ENCODE measurements at places on chromosomes 6 and 20. TPM values are rescaled to one million over a fixed set of nuclear protein-coding genes. Genes with fewer than 3 reads are reported as not detected.

- DNase-seq: no peak
Measured at GRCh38 chr6:43942616-43943015, 172.6 kb downstream of the VEGFA start.

DNA sequence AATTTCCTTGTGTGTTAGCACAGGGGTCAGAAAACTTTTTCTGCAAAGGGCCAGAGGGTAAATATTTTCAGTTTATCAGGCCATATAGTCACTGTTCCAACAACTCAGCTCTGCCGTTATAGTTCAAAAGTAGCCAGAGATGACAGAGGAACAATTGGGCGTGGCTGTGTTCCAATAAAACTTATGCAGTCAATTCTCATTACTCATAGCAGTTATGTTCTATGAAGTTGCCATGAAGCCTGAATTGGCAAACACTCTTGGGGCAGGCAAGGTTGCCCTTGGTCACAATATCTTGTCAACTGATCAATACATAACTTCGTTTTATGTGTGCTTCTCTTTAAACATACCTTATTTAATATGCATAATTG lies 304.2 kb downstream of the TFAP2C start:
- no peak for DNase-seq

DNA sequence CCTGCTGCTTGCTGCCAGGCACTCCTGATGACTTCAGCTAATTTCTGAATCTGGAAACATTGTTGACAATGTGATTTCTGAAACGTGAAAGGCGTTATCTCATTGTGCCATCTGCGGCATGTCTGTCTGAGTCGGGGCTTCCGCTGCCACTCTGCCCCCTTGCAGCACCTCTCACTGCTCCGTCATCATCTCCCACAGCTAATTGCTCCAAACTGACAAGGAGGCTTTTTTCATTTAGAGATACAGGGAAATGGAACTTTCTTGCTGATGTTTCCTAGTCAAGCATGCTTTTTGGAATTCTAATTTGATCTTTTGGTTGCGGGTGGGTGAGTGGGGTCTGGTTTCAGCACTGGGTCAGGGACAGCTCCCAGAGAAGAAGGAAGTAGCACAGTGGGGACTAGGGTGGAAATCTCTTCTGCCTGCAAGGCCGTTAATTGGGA lies 233.5 kb downstream of the DHX35 start:
- no peak for DNase-seq

- DNase-seq: no peak
Measured at GRCh38 chr20:36507746-36508145, 33.6 kb upstream of the MYL9 start.

GRCh38 chr6:118743746-118744145 lies 92.4 kb upstream of the CEP85L start:
- peak; percentile 88 for DNase-seq

GRCh38 chr20:44072384-44072783 lies 114.6 kb downstream of the JPH2 start:
- no peak for DNase-seq

- DNase-seq: no peak
Measured at GRCh38 chr20:41939659-41940058, 321.5 kb upstream of the CHD6 start.

DNA sequence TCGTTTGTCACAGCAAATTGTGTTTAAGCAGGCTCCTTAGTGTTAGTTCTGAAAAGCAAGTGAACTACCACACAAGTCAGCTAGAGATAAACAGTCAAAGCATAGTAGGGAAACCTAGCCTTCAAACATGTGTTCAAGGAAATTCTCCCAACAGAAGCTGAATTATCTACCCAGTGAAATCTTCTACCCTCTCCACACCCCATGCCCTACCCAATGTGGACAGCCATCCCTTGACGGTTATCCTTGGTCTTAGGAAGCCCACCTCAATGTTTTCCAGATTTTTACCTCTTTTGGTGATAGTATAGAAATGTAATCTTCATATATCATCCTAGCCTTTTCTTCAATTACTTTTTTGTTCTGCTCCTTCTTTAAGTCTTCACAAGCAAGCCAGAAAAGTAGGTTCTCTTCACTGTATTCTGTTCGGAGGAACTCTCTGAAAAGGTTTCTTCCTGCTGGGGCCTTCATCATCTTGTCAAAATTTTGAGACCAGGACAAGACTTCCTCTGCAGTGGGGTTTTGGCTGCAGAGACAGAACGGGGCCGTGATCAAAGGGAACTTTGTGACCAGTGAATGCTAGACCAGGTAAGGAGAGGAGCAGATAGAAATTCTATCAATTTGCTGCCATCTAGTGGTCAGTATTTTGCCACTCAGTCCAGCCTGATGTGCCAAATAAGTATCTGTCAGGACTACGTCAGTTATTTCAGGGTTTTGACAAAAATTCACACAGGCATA lies 21.6 kb upstream of the MTRF1L start:
- DNase-seq: peak; percentile 20

- no peak for DNase-seq
Measured at GRCh38 chr6:14573267-14573666, 455.7 kb downstream of the CD83 start.

GRCh38 chr6:137666202-137666774 lies 172.1 kb upstream of the OLIG3 start:
- DNase-seq: no peak

DNA sequence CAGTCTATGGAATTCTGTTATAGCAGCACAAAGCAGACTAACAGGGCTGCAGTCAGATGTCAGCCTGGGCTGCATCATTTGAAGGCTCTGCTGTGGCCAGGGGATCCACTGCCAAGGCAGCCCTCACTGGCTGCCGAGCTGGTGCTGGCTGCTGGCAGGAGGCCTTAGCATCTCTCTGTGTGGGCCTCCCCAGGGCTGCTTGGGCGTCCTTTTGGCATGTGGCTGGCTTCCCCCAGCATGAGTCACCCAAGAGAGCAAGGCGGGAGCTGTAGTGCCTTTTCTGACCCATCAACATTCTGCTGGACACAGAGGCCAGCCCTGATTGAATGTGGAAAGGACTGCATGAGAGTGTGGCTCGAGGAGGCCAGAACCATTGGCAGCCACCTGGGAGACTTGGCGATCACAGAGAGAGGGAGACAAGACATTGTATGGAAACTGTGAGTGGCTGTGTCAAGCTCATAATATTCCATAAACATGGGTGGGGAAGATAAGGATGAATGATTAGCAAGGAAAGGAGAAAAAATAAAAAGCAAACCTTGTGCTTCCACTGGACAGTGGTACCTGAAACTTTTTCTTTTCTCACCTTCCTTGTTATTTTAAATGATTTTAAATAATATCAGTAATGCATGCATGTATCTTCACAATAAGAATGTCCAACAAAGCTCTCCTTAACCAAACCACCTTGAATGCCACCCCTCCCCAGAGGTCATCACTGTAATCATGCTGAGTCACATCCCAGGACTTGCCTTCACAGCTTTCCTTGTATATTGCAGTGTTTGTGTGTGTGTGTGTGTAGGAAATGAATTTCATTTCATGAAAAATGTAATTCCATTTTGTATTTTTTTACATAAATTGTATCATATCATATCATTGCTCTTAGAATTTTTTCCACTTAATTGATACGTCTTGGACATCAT lies 55.0 kb upstream of the VSX1 start:
- no peak for DNase-seq

DNA sequence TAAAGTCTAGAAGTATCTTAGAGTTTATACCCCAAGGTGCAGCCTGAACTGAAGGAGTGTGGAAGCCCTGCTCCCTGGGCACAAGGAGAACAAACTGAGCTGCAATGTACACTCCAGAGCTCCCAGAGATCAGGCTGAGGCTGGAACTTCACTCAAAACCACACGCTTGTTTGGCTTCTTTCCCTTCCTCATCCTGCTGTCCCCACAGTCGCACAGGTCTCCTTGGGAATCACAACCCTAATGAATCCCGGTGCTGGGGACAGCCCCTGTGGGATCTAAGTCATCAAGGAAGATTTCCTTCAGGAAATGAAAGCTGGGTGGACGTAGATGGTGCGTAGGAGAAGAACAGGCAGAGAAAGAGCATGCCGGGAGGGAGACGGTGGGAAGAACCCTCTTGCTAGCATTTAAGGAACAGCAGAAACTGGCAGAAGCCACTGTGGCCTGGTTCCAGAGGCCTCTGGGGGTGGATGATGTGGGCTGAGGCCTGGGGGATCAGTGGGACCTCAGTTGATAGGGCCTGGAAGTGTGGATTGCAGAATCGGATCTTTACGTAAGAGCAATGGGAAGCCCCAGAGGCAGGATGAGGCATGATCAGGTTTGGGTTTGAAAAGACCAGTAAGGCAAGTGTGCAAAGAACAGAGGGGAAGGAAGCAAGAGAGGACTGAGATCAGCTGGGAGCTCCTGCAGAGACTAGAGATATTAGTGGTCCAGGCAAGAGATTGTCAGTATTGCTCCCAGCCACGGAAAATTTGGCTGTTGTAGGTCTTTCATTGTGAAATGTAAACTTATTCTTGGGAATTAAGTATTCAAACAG lies 21.4 kb downstream of the CYP24A1 start:
- no peak for DNase-seq

GRCh38 chr6:26531897-26532296 lies 6.3 kb upstream of the HMGN4 start:
- DNase-seq: no peak

DNA sequence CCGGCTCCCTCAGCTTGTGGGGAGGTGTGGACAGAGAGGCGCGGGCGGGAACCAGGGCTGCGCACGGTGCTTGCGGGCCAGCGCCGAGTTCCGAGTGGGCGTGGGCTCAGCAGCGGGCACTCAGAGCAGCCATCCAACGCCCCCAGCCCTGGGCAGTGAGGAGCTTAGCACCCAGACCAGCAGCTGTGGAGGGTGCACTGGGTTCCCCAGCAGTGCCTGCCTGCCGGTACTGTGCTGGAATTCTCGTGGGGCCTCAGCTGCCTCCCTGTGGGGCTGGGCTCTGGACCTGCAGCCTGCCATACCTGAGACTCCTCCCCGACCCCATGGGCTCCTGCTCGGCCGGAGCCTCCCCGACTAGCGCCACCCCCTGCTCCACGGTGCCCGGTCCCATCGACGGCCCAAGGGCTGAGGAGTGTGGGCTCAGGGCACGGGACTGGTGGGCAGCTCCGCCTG lies 92.7 kb downstream of the MANEA start:
- no peak for DNase-seq

DNA sequence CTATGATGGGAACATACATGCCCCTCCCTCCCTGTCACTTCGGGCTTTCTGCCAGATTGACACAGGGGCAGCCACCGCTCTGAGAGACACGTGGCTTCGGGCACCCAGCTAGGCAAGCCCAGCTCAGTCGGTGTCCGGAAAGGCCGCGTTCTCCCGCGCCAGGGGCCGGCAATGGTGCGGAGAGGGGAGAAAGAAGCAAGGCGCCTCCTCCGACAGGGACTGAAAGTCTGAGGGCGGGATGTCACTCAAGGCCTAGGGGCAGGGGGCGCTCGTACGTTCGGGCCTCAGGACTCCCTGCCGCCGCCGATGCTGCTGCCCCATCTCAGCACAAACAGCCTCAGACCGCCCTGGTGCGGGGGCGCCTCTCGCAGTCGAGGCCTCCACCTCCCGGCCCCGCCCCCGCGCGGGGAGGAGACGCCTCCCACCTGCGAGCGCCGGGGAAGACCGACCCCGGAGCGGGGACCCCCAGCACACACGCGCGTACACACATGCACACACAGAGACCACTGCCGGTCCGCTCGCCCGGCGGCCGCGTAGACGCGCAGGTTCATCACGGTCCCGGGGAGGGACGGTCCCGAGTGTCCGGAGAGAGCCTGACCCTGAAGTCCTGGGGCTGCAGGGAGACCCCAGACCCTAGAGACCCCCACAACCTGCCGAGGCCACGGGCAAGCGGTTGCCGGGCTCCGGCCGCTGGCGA lies 1.9 kb downstream of the GRM4 start:
- DNase-seq: no peak

The ENPP5 gene
- total RNA-seq: 0.99 TPM

The FAM184A gene
- 3.7 TPM for total RNA-seq

The SLC17A5 gene
- total RNA-seq: 24.3 TPM

The B3GAT2 gene
- 0.59 TPM for total RNA-seq

The SPEF1 gene
- total RNA-seq: not detected

The TP53TG5 gene
- not detected for total RNA-seq

The DTD1 gene
- 17.2 TPM for total RNA-seq

The MYMX gene
- 0.49 TPM for total RNA-seq

The GPLD1 gene
- total RNA-seq: 10.2 TPM

Data from skin of body (tissue), 3 donors.